ENCODE measurements at places on chromosomes 6 and 20.

GRCh38 chr6:47752801-47753200 is 29.0 kb upstream of the OPN5 start:
- peak; percentile 20 for DNase-seq

DNA sequence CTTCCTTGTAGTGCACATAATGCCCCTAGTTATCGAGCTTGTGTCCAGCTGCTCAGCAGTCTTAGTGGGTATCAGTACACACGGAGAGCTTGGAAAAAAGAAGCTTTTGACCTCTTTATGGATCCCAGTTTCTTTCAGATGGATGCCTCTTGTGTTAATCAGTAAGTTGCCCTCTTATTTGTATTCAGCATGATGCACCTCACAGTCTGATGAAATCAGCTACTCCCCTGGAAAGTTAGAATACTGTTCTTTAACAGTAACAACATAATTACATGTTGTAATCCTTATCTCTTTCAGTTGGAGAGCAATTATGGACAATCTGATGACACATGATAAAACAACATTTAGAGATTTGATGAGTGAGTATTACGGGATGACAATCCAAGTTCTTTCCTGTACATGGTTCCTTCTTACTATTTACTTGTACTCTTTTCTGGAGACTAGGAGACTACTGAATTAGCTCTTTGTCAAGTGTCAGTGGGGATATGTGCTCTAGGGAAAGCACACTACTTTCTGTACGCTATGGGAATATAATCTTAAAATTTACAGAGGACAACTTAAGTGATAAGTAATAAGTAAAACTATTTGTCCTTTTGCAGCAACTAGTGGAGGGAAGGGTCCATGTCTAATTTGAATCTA is 39.1 kb downstream of the PGM3 start:
- peak; percentile 80 for DNase-seq

- DNase-seq = no peak
These were observed 124.0 kb downstream of the TOX2 start for GRCh38 chr20:44038681-44039123.

GRCh38 chr20:52972190-52972937 is at the start of gene TSHZ2:
Gene TSHZ2, plus strand, starts transcription at chr20:52972358. Its CDS starts 936 bp downstream, at chr20:52973294.
- DNase-seq = peak; percentile 0

DNA sequence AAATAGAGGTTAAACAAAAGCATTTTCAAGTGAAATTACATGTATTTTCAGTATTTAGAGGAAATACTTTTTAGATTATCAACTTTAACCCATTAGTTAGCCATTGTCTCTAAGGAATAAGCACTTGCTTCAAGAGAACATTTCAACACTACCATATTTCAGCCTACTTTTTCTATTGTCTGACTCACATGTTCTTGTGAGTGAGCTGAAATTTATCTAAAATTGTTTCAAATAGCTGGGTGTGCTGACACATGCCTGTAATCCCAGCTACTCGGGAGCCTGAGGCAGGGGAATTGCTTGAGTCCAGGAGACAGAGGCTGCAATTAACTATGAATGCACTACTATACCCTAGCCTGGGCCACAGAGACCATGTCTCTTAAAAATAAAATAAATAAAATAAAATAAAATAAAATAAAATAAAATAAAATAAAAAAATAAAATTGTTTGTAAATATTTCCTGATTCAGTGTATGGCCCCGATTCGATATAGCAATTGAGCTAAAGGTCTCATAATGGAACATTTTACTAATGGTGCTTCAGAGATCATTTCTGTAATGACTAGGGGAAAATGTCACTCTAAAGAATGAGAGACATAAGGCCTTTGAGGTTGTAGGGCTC is 324.6 kb upstream of the PLCB4 start:
- peak; percentile 77 for DNase-seq

All from amniotic epithelial cell (primary cell).